Retina (tissue), 1 donor: ENCODE measurements at places on chromosomes 3 and 15.

DNA sequence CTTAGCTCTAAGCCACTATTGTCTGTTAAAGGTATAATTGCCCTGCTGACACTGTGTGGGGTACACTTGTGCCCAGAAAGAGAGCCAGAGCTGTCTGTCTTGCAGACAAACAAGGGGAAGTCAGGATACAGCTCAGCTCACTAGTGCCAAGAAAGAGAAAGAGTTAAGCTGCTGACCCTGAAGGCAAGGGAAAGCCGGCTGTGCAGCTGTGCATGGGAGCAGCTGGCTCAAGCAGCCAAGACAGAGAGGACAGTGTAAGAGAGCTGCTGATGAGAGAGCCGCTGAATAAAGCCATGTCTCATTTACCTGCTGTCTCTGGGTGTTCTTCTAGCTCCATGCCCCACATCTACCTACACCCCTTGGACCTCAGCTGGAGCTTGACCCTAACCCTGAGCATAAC lies 428.1 kb upstream of the NAALADL2 start:
- DNase-seq = no peak

- no peak for DNase-seq
Measured at GRCh38 chr3:184099806-184100686, 3.2 kb downstream of the HTR3E start.

- DNase-seq = no peak
Measured at GRCh38 chr3:192296845-192297244, 430.5 kb downstream of the FGF12 start.

DNA sequence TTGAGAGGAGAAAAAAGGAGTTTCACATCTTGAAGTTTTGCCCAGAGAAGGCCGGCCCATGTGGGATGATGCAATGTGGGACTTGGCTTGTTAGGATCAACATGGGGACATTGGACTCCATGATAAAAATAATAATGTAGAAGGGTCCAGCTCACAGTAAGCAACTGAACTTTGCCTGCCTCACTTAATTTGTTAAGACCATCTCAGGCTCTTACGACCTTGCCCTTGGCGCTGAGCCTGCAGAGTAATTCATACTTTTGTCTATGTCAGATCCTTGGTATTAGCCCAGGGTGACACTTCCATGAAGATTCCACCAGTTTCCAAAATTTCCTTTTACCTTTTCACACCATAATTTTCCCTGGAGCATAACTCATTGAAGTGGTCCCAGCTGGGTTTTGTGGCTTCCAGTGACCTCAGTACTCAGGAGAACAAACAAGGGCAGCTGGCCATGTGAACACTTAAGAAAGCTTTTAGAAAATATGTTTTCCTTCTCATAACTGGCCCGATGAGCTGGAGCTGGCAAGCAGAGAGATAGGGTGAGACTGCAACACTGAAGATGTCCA lies 315.4 kb upstream of the RASGRP1 start:
- DNase-seq = no peak

- DNase-seq = no peak
Measured at GRCh38 chr15:70093070-70093469, 4.6 kb downstream of the TLE3 start.

GRCh38 chr3:112607863-112608262 lies 33.1 kb downstream of the CCDC80 start:
- no peak for DNase-seq

- peak; percentile 72 for DNase-seq
Measured at GRCh38 chr15:81024265-81024872, 23.6 kb downstream of the TLNRD1 start.

DNA sequence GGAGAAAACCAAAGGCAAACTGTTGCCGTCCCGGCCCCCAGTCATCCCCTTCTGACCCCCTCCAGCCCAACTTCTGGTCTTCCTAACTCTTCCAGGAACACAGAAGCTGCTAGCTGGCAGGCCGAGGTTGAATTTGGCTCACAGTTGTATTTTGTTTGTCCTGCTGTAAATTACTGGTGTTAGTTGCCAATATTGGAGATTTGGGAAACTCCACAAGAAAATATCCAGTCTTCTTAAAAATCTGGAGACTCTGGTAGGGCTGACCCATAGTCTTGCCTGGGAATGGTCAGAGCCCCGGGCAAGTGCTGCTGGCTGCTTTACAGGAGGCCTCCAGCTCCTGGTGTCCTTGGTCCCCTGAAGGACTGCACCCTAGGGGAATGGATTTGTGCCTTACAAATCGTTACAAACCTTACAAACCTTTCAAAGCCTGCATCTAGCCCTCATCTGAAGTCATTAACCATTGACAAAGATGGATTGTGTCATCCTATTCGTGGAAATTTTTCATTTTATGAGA lies 112.0 kb upstream of the MCTP2 start:
- peak; percentile 22 for DNase-seq

DNA sequence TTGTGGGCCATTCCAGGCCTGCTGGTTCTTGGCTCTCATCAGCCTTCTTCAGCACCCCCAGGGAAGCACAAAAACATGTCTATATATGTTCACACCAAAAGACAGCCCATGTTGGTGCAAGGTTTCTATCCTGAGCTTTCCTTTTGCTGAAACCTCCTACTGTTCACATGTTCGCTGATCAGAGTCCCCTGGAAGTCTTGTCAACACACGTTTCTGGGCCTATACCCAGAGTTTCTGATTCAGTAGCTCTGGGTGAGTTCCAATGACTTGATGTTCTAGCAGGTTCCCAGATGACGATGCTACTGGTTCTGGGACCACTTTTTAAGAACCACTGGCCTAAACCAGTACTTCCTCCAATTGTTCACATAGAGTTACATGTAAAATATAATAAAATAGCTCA lies 46.0 kb downstream of the SUCNR1 start:
- DNase-seq = no peak

DNA sequence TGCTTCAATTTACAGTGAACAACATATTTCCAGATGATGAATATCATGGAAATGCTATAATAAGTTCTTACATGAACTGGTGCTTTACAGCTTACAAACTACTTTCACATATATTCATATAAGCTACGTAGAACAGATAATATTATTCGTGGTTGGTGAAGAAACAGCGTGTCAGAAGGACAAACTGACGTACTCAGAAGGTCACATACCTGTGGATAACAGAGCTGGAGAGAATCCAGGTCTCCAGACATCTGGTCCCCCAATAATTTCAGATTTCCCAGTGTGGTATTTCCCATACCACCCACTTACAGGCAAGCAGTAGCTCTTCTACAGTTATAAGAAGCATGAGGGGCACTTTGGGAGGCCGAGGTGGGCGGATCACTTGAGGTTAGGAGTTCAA lies 156.6 kb downstream of the PLD1 start:
- DNase-seq = no peak

GRCh38 chr3:158107605-158108444 lies 1.6 kb upstream of the SHOX2 start:
- no peak for DNase-seq

DNA sequence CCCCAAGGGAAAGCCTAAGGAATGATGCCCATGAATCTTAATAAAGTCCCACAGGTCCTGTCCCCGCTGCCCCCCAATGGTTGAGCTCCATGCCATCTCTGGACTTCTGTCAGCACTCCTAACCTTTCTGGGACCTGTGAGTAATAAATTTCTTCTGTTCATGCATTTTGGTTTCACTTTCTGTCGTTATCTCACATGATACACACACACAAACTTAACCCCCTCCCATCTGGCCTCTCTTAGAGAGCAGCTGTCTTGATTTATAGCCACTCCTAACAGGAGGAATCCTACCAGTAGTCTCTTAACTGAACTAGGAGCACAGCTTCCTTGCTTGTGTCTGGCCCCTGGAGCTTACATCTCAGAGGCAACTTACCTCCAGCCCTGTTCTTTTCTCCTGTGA lies 82.7 kb upstream of the SELENOK start:
- no peak for DNase-seq

DNA sequence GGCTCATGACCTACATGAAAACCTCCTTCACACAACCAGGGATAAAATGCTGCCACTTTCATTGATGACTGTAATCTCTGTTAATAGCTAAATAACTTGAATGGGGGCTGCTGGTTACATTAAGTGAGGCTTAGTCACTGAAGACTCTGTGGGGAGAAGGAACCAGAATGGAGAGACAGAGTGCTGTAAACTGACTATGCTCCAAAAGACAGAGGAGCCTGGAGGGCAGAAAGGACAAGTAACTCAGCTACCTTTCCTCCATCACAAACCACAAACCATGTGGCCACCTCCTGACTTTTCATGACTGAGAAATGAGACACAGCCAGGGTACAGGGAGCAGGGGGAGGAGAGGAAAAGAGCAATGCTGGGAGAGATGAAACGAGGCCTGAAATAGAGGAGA lies 97.1 kb upstream of the TRIM42 start:
- no peak for DNase-seq

DNA sequence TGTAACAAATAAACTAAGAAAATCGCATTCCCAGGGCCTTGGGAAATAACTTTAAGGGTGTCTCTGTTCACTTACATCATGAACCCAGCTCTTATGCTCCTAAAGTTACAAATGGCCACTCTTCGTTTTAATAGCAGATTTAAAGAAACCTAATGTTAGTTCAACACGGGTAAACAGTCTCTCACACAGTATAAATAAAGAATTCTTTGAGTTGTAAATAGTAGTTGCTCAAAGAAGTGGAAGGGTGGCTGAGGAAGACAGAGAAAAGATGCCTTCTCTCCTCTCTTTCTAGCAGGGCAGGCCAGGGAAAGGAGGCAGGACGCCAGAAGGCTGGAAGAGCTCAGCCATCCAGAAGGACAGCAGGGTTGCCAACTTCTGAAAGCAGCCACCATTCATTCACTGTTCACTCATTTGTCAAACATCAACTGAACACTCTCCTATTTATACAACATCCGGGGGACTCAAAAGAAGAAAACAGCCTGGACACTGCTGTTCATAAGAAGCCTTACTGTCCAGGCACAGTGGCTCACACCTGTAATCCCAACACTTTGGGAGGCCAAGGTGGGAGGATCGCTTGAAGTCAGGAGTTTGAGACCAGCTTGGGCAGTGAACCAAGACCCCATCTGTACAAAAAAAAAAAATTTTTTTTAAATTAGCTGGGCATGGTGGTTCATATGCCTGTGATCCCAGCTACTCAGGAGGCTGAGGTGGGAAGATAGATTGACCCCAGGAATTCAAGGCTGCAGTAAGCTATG lies 47.3 kb downstream of the WWTR1 start:
- DNase-seq = no peak

DNA sequence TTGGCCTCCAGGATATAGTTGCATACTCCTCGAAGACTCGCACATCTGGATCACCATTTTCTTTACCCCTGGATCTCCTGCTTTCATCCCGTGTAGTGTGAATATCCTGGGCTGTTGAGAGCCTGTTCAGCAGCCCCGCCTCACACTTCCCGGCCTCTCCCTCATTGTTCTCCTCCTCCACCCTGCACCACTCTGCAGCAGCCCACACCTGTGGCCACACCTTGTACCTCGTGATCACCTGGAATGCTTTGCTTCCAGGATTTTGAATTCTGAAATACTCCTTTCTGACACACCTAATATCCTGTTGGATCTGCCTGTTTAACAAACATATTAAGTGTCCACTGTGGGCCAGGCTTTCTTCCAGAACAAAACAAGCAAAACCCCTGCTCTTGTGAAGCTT lies 14.4 kb downstream of the ABHD17C start:
- no peak for DNase-seq

- peak; percentile 28 for DNase-seq
Measured at GRCh38 chr3:97658668-97659285, 105.8 kb upstream of the ARL6 start.

GRCh38 chr15:43748376-43748775 lies 2.1 kb downstream of the PDIA3 start:
- DNase-seq = no peak

- no peak for DNase-seq
Measured at GRCh38 chr3:52182196-52182595, 15.8 kb upstream of the ALAS1 start.

- DNase-seq = no peak
Measured at GRCh38 chr3:176953106-176954060, 243.9 kb downstream of the TBL1XR1 start.

DNA sequence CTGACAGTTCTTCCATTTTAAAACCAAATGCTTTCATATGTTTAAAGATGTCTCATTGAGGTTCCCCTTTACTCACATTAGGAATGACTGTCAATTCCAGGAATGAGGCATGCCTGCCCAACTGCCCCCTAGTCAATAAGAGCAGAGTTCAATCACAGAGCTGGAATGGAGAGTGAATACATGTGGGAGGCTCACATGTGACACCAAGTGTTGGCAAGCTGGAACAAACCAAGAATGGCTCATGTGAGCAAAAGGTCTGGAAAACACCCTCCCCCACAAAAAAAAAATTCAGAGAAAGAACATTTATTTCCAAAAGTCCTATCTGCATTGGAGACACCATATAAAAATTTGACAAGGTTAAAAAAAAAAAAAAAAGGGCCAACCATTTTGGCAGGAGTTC lies 3.7 kb downstream of the PBRM1 start:
- DNase-seq = no peak
